HEK293T (cell line): ENCODE measurements at places on chromosomes 3 and 15.

DNA sequence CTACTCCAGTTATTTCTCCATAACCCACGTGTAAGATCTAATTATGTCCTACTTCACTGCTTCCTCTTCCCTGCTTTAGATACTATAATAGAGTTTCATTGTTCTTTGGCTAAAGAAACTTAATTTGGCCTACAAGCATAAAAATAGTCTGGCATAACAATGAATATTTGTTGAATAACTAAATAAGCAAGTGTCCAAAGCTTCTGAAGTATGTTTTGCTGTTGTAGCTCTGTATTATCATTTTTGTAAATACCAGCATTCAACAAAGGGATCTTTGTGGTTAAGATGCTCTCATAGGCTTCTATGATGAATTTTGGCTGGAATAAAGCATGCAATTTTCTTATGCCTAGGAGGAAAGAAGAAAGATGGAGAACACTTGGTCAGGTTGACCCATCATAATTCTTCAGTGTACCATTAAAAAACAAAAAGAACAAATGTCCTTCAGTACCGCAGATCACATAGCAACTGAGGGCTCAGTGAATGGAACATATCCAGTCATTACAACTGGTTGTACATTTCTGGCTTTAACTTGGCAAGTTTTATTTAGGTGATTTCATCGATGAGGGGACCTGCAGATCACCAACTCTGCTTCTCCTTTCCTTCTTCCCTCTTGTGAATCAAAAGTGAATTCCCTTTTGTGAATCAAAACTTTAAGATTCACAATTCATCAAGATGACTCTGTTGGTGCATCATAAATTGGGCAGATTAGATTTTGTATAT, 465.9 kb upstream of the TGFBR2 start:
- DNase-seq, result no peak

GRCh38 chr3:168951884-168952283, 711.6 kb downstream of the MECOM start:
- no peak for DNase-seq

GRCh38 chr15:63820210-63820609, 13.5 kb downstream of the HERC1 start:
- no peak for DNase-seq

GRCh38 chr15:20386198-20386597, 155.4 kb downstream of the GOLGA6L6 start:
- DNase-seq, result no peak

GRCh38 chr15:64143276-64143675, 8.3 kb upstream of the SNX22 start:
- DNase-seq, result no peak
